Neural crest cell (in vitro differentiated cells): ENCODE measurements at places on chromosomes 6 and 20. TPM values are rescaled to one million over a fixed set of nuclear protein-coding genes. Genes with fewer than 3 reads are reported as not detected.

BCAS4 gene
- total RNA-seq, result 7.3 and 9.0 TPM in 2 replicates

EGFL8 gene
- total RNA-seq, result 39.3 and 44.0 TPM in 2 replicates

ZBP1 gene
- total RNA-seq, result not detected in 2 replicates

CAPN11 gene
- total RNA-seq, result not detected in 2 replicates

LHFPL5 gene
- total RNA-seq, result not detected in 2 replicates

SAMD5 gene
- total RNA-seq, result 1.5 and 1.6 TPM in 2 replicates

PACSIN1 gene
- 0.30 and 0.44 TPM in 2 replicates for total RNA-seq

GRCh38 chr6:98469141-98469540 is 365.2 kb upstream of the POU3F2 start:
- H3K4me1 ChIP-seq, result no peaks in the 10 kb centered on the region
- peaks cover 5% of the 10 kb centered on the region for H3K36me3 ChIP-seq
- DNase-seq, result no peak
- H3K27me3 ChIP-seq, result no peaks in the 10 kb centered on the region
- H3K27ac ChIP-seq, result no peak overlapping the region
- no peak overlapping the region for H3K4me3 ChIP-seq

GRCh38 chr6:131683479-131683878 is 17.7 kb downstream of the OR2A4 start:
- no peaks in the 10 kb centered on the region for H3K27me3 ChIP-seq
- no peaks in the 10 kb centered on the region for H3K36me3 ChIP-seq
- no peak overlapping the region for H3K27ac ChIP-seq
- DNase-seq, result no peak
- H3K4me3 ChIP-seq, result no peak overlapping the region

- no peak overlapping the region for H3K4me3 ChIP-seq
- H3K36me3 ChIP-seq, result no peaks in the 10 kb centered on the region
- DNase-seq, result no peak
Observed at GRCh38 chr6:13522656-13523055, 35.3 kb upstream of the GFOD1 start.

DNA sequence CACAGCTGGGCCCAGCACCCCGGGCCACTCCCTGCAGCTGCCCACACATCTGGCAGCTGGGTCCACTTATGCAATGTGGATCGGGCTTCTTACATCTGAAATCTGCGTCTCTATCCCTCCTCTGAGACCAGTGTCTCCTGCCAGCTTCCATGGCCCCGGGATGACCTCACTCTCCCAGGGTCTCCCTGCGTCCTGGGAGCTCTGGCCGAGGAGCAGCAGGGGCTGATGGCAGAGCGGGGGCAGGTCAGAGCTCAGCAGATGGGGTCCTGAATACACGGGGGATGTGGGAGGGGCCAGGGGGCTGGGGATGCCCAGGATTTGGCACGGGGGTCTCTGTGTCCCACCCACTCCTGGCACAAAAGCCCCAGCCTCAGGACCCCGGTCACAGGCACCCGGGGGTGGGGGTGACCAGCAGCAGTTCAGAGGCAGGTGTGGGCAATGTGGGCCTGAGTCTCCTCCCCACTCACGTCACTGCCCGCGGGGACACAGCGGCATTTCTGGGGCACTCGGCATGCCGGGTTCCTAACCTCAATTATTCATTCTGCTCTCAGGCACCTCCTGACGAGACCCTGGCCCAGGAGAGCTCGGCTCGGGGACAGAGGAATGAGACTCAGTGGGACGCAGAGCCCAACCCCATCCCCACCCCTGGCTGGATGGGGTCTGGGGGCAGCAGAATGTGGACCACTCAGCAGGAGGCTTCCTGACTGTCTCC is 16.4 kb downstream of the CHRNA4 start:
- no peaks in the 10 kb centered on the region for H3K27me3 ChIP-seq
- no peaks in the 10 kb centered on the region for H3K36me3 ChIP-seq
- peaks cover 10% of the 10 kb centered on the region for H3K4me1 ChIP-seq
- no peak overlapping the region for H3K27ac ChIP-seq
- no peak overlapping the region for H3K4me3 ChIP-seq
- no peak for DNase-seq

DNA sequence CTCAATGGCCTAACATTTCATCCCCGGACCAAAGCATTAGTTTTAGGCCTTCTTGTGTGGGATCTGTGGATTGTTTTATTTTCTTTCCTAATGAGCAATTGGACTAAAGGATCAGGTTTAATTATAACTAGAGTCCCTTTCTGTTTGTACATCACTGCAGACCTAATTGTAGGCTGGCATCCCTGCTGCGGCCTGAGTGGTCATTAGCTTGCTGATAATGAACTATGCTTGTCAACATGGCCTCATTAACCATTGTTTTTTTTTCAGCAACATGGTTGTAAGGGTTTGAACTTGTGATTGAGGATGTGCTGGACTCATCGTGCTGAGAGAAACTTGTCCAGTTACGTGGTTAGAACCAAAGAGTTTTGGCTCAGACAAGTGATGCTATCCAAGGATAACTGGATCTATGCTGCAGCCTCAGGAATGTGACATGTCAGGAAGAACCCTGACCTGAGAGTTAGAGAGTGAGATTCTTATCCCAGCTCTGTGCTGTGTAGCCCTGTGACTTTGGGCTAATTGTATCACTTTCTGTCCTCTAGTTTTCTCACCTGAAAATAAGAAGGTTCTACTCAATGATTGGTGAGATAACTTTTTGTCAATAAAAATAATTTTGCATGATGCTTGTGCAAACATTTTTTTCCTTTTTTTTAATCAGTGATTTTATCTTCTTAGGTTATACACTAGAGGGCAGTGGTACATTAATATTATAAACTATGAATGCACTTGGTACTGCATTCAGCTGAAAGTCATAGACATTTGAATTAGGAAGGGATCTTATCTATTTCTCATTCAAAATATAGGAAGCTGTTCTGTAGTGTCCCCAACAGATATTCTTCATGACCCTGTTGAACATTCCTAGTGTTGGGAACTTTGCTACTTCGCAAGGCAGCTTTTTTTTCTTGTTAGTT is 140.9 kb downstream of the RNF144B start:
- H3K4me3 ChIP-seq, result peak overlapping the region; percentile 4
- H3K36me3 ChIP-seq, result peaks cover 6% of the 10 kb centered on the region
- H3K27ac ChIP-seq, result no peak overlapping the region
- H3K27me3 ChIP-seq, result no peaks in the 10 kb centered on the region
- no peak for DNase-seq

GRCh38 chr20:51886341-51886740 is 84.0 kb upstream of the SALL4 start:
- no peak for DNase-seq
- H3K4me3 ChIP-seq, result no peak overlapping the region
- no peaks in the 10 kb centered on the region for H3K27me3 ChIP-seq

GRCh38 chr20:25399037-25399430 is 8.4 kb upstream of the ABHD12 start:
- peaks cover 42% of the 10 kb centered on the region for H3K4me1 ChIP-seq
- no peaks in the 10 kb centered on the region for H3K27me3 ChIP-seq
- peaks cover 13% of the 10 kb centered on the region for H3K36me3 ChIP-seq
- peak; percentile 29 for DNase-seq

DNA sequence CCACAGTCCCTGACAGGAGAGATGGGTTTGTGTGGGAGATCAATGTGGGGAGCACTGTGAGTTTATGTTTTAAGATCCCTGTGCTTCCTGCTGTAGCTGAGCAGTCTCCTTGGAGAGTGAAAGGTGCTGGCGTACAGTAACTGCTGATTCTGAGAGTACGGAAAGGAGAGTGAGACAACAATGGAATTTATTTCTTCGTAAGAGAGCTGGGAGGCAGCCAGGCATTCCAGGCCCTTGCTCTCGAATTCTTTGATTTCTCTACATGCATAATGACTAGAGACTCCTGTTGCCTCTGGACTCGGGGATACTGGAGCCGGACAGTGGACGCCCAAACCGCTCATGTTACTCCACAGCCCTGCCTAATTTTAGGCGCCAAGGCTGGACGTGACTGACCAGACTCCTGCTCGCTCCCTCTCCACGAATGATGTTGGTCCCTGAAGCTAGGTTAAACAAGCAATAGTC is 131.0 kb upstream of the PHACTR1 start:
- no peak overlapping the region for H3K4me3 ChIP-seq
- no peaks in the 10 kb centered on the region for H3K27me3 ChIP-seq
- DNase-seq, result no peak
- H3K4me1 ChIP-seq, result peaks cover 12% of the 10 kb centered on the region
- H3K27ac ChIP-seq, result no peak overlapping the region
- no peaks in the 10 kb centered on the region for H3K36me3 ChIP-seq

GRCh38 chr6:6711832-6712448 is 123.4 kb downstream of the LY86 start:
- no peak overlapping the region for H3K4me3 ChIP-seq
- peaks cover 12% of the 10 kb centered on the region for H3K4me1 ChIP-seq
- H3K27me3 ChIP-seq, result no peaks in the 10 kb centered on the region
- H3K36me3 ChIP-seq, result no peaks in the 10 kb centered on the region

GRCh38 chr6:104326173-104327001 is 533.3 kb downstream of the HACE1 start:
- DNase-seq, result no peak
- no peaks in the 10 kb centered on the region for H3K36me3 ChIP-seq
- no peaks in the 10 kb centered on the region for H3K4me1 ChIP-seq
- H3K27me3 ChIP-seq, result no peaks in the 10 kb centered on the region
- no peak overlapping the region for H3K4me3 ChIP-seq

- H3K27me3 ChIP-seq, result no peaks in the 10 kb centered on the region
- H3K4me1 ChIP-seq, result peaks cover 4% of the 10 kb centered on the region
- no peak overlapping the region for H3K27ac ChIP-seq
Observed at GRCh38 chr20:23135449-23136420, 49.6 kb upstream of the CD93 start.

DNA sequence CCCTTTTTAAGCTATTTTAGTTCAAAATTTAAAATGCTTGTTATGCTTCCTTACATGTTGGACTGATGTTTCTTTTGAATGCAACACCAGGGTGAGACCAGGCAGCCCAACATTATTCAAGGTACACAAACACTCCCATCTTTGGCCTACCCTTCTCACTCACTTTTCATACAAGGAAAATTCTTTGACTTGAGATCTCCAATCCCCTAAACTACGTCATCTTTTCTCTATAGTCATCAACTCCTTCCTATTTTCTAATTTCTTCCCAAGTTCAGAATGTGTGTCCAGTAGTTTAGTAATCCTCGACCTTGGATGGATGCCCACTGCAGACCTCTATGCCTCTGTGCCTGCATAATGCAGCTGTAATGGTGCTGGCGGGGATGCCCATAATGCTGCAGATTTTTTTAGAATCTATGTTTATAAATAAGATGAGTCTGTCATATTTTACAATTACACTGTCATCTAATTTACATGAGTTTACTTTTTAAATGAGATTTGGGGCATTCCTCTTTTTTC is 108.7 kb downstream of the ID4 start:
- DNase-seq, result no peak
- no peaks in the 10 kb centered on the region for H3K27me3 ChIP-seq
- peaks cover 12% of the 10 kb centered on the region for H3K36me3 ChIP-seq
- H3K27ac ChIP-seq, result no peak overlapping the region
- no peaks in the 10 kb centered on the region for H3K4me1 ChIP-seq

DNA sequence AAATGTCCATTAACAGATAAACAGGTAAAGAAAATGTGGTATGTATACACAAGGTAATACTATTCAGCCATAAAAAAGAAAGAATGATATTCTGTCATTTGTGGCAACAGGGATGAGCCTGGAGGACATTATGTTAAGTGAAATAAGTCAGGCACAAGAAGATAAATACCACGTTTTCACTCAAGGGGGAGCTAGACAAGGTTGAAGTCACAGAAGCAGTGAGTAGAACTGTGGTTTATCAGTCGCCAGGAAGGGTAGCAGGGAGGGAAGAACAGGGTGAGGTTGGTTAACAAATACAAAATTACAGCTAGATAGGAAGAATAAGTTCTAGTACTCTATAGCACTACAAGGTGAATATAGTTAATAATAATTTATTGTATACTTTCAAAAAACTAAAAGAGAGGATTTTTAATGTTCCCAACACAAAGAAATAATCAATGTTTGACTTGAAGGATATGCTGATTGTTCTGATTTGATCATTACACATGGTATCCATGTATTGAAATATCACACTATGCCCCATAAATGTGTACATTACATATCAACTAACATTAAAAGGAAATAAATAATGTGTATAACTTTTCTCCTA is 21.1 kb downstream of the RTN4IP1 start:
- H3K36me3 ChIP-seq, result peaks cover 10% of the 10 kb centered on the region
- DNase-seq, result peak; percentile 9
- H3K27ac ChIP-seq, result no peak overlapping the region
- H3K4me3 ChIP-seq, result no peak overlapping the region
- no peaks in the 10 kb centered on the region for H3K27me3 ChIP-seq

GRCh38 chr6:112806163-112806865 is 459.2 kb downstream of the RFPL4B start:
- peaks cover 13% of the 10 kb centered on the region for H3K4me1 ChIP-seq
- H3K36me3 ChIP-seq, result peaks cover 2% of the 10 kb centered on the region
- H3K4me3 ChIP-seq, result no peak overlapping the region
- H3K27ac ChIP-seq, result no peak overlapping the region
- no peaks in the 10 kb centered on the region for H3K27me3 ChIP-seq

- no peaks in the 10 kb centered on the region for H3K4me1 ChIP-seq
- H3K4me3 ChIP-seq, result no peak overlapping the region
- no peak for DNase-seq
- H3K27ac ChIP-seq, result no peak overlapping the region
Observed at GRCh38 chr20:16462711-16463110, 110.5 kb downstream of the KIF16B start.

GRCh38 chr20:19770375-19770774 is 12.3 kb downstream of the RIN2 start:
- H3K27me3 ChIP-seq, result no peaks in the 10 kb centered on the region
- no peak overlapping the region for H3K4me3 ChIP-seq
- H3K36me3 ChIP-seq, result no peaks in the 10 kb centered on the region
- DNase-seq, result no peak
- H3K4me1 ChIP-seq, result peaks cover 30% of the 10 kb centered on the region

GRCh38 chr6:88992741-88993552 is 29.5 kb upstream of the RNGTT start:
- H3K27ac ChIP-seq, result peak overlapping the region; percentile 98
- H3K4me3 ChIP-seq, result peak overlapping the region; percentile 52
- DNase-seq, result no peak

DNA sequence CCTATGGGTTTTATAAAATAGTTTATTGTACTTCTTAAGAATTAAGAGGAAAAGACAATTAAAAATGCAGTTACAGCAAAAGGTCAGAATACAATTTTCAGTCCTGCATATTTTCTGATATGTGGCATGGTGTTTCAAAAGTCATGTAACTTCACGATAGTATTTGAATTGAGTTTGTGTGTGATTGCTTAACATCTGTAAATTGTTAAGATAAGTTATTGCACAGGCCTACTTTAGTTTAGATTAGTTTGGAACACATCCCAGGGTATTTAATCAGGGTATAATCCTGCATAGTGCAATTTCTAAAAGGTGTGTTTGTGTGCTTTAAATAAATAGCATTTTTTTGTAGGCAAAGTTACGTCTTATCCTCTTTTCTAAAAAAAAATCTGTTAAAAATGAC is 289.6 kb downstream of the RIMS1 start:
- peaks cover 4% of the 10 kb centered on the region for H3K36me3 ChIP-seq
- no peak overlapping the region for H3K4me3 ChIP-seq

GRCh38 chr20:57061051-57061900 is 205.2 kb downstream of the BMP7 start:
- peaks cover 63% of the 10 kb centered on the region for H3K27me3 ChIP-seq
- no peak overlapping the region for H3K4me3 ChIP-seq
- H3K36me3 ChIP-seq, result no peaks in the 10 kb centered on the region
- peak; percentile 68 for DNase-seq
- H3K4me1 ChIP-seq, result peaks cover 10% of the 10 kb centered on the region
- no peak overlapping the region for H3K27ac ChIP-seq
